CD4-positive, alpha-beta T cell treated with Interleukin-6 for 4 hours (primary cell): ENCODE measurements at places on chromosomes 1 and 21.

- no peak for DNase-seq
Measured at GRCh38 chr1:190175320-190175719, 302.3 kb downstream of the BRINP3 start.

DNA sequence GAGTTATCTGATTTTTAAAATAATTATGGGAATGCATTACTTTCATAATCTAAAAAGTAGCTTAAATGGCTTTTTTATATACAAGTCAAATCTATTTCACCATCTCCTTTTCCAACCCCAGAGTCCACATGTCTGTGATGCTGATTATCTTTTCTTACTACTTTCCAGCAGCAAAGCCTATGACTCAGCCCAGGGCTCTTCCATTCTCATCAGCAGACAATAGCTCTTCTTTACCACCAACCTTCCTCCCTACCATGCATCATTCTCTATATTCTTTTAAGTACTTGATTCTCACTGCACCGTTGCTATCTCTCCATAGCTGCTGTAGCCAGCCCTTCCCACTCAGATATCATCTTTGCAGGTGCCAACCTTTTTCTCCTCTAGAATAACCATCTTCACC lies 61.3 kb downstream of the OVGP1 start:
- no peak for DNase-seq

DNA sequence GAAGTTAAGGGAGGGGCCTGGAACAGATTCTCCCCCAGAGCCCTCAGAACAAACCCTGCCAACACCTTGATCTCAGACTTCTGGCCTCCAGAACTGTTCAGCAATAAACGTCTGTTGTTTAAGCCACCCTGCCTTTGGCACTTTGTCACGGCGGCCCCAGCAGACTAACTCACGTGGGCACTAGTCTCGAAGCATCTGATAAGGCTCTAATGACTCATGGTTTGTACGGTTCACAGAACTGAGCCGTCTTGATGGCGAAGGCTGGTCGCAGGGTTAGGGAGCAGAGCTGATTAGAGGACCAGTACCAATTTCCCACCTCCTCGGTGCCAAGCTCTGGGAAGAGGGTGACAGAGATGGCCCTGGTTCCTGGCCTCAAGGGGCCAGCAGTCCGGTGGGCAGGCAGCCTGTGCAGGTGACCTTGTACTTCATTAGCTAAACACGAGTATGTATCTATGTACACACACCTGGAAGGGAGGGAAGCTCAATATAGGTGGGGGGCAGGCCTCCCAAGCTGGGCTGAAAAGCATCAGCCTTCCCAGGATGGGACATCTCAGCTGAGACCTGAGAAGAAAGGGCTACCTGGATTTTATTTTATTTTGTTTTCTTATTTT lies 112.8 kb downstream of the MRPS6 start:
- DNase-seq: no peak

- peak; percentile 82 for DNase-seq
Measured at GRCh38 chr1:150562446-150563339, 13.5 kb downstream of the ADAMTSL4 start.

- no peak for DNase-seq
Measured at GRCh38 chr21:43755820-43756594, 20.1 kb downstream of the CSTB start.

- no peak for DNase-seq
Measured at GRCh38 chr1:94602316-94602715, 60.8 kb upstream of the F3 start.

GRCh38 chr21:41029571-41029970 lies 138.4 kb upstream of the BACE2 start:
- no peak for DNase-seq

DNA sequence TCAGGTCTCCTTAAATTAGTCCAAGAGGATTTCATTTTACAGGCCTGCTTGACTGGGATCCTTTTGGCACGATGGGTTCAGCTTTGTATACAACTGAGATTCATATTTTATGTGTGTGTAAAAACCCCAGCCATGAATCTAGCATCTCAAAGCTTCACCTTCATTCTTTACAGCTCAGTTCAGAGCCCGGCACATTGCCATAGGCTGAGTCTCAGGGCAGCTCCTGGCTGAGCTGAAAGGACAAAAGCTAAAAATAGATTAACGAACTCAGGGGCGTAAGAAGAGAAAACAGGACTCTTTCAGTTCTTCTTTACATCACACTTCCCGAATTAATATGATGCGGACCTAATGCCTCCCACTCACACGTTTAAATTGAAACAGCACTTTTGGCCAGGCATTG lies 262.8 kb upstream of the PBX1 start:
- no peak for DNase-seq

GRCh38 chr1:228182296-228183030 lies 16.9 kb downstream of the IBA57 start:
- DNase-seq: no peak

GRCh38 chr1:81242103-81242502 lies 558.6 kb upstream of the ADGRL2 start:
- DNase-seq: no peak

DNA sequence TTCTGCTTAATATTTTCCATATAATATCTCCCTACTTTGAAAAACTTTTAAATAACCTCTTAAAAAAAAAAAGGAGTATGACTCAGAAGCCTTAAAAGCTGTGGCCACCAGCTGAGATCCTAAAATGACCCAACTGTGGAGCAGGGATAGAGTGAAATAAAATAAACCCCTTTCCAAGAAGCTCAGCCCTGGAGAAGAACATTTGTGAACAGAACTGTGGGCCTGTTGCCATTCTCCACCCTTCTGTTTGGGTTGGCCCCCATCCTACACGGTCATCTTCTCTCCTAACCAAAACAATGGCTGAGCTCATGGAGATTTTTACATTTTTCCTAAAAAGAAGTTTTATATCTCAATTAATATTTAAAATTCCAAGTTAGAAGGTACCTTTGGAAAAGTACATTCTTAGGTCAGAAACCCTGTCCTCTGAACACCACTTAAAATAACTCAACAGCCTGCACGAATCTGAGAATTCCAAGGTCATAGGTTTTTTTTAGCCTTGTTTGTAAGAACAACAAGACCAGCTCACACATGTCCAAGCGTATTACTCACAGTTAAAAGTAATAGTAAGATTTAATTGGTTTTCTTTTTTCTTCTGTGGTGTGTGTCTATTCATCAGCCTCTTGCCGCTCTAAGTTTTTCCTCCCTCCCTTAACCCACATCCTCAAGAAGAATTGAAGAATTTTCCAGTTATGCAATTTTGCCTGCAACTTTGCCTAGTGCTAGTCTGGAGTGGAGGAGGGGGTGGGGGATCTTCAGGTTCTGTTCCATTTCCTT lies 107.7 kb upstream of the ERRFI1 start:
- DNase-seq: no peak

DNA sequence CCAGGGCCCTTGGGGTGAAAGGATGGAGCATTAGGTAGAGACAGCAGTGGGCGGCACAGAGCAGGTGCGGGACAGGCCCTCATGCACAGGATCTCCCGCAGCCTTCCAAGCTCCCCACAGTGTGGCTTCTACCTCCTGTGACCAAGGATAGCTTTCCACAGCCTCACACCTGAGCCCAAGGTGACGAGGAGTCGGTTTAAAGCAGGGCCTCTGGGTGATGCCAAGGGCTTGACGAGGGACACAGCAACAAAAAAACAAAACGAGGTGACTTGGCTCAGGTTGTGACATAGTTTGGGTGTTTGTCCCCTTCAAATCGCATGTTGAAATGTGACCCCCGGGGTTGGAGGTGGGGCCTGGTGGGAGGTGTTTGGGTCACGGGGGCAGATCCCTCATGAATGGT lies 15.3 kb downstream of the RSPH1 start:
- DNase-seq: no peak

GRCh38 chr1:53135735-53136114 lies 6.7 kb downstream of the SLC1A7 start:
- DNase-seq: no peak

- no peak for DNase-seq
Measured at GRCh38 chr1:19430121-19431068, 54.9 kb downstream of the CAPZB start.

- DNase-seq: no peak
Measured at GRCh38 chr1:79912813-79913212, 906.3 kb upstream of the ADGRL4 start.

DNA sequence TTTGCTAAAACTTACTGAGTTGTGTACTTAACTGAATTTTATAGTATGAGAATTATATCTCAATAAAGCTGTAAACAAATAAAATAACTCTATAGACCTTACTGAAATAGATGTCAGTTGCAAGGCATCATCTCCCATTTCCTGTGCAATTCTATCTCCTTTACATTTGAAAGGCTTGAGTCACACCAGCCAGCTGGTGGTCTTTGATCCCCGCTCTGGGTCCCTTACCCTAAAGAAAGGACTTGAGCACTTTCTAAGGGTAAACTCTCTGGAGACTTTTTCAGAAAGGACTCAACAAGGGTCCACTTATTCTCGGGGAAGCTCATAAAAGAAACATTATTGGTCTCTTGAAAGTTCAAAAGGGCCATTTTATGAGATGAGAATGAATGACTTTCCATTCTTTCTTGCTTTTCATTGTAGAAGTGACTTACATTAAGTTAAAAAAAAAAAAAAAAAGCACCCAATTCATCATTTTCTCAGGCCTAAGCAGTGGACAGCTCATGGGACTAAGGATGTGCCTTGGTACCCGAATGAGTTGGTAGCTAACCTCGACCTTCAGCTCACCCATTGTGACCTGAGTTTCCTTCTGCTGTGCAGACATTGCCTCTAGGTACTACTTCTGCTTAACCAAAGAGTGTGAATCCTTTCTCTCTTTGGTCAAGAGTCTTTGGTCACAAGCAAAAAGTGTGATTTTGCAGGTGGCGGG lies 147.0 kb upstream of the COA6 start:
- no peak for DNase-seq

- DNase-seq: no peak
Measured at GRCh38 chr1:23431431-23431830, 6.9 kb upstream of the TCEA3 start.
